Stimulated activated CD4-positive, alpha-beta T cell treated with anti-CD3 and anti-CD28 coated beads, Interleukin-1b, Interleukin-23, amount 100 ng/mL, for 48 hours (primary cell): ENCODE measurements at places on chromosomes 12 and 14.

GRCh38 chr12:26434299-26435068 lies 239.1 kb downstream of the SSPN start:
- peak; percentile 2 for DNase-seq

DNA sequence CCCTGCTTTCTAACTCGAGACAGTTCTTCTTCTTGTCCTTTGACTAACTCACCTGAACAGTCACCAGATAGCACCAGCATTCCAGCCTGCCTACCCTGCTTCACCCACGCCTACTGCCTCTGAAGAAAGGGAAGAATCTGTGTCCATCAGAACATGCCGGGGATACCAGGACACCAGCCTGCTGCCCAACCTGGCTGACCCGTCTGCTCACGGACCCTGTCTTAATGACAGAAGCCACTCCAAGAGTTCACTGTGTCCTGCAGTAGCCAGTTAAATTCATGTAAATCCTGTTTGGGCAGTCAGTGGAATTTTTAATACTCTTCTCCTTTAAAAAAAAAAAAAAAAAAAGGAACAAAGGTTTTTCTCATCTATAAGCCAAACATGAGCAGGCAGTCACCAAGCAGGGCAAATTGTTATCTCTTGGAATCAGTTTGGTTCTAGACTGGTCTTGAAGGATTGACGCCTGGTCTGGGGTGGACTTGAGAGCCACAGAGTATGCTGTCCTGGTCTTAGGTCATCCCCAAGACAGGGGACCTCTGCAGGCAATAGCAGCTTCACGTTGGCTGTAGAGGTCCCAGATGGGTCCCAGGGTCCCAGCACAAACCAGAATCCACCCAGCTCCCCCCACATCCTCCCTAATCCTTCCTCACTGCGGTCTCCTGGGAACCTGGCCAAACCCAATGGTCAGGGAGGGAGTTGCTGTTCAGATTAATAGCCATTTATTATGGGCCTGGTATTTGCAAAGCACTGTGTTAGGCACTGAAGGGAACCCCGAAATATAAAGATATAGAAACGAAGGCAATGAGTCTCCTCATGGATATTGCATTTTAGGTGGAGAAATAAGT lies 181.1 kb upstream of the HIF1A start:
- DNase-seq: no peak

GRCh38 chr14:88868558-88869159 lies 44.2 kb downstream of the TTC8 start:
- DNase-seq: no peak

DNA sequence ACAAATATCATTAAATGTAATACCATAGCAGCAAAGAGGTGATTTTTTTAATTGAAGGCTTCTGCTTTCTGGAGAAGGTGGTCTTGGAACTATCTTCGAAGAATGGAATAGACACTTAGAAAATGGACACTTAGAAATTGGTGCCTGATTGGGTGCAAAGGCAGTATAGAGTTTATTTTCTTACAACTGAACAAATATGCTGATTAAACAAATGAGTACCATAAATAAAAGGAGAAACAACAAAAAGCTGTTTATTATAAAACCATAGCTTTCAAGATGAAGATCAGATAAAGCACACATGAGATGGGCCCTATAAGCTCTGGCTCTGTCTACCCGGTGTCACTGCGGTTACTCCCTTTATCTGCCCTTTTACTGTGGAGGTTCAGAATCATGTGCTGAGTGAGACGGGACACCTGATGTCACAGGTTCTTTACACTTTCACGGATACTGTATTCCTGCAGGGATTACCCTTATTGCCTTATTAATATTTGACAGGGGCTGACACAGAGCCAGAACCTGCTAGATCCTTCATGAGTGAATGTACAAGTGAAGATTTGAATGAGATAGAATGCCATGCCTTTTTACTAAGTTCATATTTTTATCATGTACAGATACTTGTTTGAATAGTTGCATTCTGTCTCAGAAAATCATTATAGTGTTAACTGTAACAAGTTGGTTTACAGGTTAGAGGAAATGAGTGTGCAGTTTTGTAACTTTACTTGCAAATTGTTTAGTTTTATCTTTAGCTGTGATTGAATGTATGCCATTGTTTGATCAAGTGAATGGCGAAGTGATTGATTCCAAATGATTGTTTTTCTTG lies 477.5 kb upstream of the RGS6 start:
- no peak for DNase-seq

- DNase-seq: no peak
Observed at GRCh38 chr14:50813544-50813863, 17.5 kb downstream of the NIN start.

DNA sequence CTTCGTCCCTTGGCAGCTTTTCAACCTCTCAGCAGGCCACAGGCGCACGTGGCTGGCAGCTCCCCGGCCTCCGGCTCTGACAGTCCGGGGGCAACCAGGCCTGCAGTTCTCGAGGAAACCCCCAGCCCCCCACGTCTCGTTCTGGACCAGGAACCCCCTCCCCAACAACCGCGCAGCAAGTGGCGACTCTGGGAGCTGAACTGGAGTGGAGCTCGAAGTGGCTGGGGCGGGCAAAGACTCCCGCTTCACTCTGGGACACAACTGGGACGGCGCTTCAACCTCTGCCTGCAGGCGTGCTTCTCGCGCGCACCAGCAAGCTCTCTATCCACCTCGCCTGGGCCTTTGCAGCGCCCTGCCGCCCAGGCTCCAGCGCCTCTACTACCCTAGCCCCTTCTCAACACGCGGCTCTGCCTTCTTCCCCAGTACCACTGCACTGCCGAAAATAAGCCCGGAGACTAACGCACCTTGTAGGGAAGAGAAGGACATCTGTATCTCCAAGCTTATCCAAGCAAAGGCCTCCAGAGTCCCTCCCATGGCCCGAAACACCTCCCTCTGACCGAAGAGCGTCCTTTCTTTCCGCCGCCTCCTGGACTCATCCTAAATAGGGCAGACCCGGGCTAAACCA lies 2.4 kb upstream of the NKX2-1 start:
- no peak for DNase-seq

DNA sequence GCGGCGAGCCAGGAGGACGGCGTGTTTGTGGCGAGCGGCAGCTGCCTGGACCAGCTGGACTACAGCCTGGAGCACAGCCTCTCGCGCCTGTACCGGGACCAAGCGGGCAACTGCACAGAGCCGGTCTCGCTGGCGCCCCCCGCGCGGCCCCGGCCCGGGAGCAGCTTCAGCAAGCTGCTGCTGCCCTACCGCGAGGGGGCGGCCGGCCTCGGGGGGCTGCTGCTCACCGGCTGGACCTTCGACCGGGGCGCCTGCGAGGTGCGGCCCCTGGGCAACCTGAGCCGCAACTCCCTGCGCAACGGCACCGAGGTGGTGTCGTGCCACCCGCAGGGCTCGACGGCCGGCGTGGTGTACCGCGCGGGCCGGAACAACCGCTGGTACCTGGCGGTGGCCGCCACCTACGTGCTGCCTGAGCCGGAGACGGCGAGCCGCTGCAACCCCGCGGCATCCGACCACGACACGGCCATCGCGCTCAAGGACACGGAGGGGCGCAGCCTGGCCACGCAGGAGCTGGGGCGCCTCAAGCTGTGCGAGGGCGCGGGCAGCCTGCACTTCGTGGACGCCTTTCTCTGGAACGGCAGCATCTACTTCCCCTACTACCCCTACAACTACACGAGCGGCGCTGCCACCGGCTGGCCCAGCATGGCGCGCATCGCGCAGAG lies 873 bp downstream of the PLXNC1 start:
- DNase-seq: peak; percentile 32

- no peak for DNase-seq
Observed at GRCh38 chr14:99718031-99718810, 34.1 kb downstream of the CYP46A1 start.

DNA sequence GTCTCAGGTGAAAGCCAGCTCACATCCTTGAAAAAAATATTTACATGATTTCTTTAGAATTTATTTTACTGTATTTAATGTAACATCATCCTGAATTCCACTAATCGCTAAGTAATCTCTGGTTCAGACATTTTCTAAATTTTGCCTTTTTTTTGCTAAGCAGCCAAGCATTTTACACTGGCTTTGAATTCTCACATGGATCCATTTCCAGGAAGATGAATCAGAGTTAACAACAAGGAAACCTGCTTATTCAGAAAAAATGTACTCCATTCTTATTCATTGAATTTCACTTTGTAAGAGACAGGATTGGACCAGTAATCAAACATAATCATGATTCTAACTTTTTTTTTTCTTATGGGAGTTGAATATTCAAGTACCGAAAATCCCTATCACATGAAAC lies 1785.1 kb upstream of the FLRT2 start:
- no peak for DNase-seq

GRCh38 chr12:14408208-14408607 lies 42.7 kb downstream of the ATF7IP start:
- DNase-seq: no peak

GRCh38 chr12:127230843-127231260 lies 1036.1 kb upstream of the TMEM132C start:
- peak; percentile 3 for DNase-seq

DNA sequence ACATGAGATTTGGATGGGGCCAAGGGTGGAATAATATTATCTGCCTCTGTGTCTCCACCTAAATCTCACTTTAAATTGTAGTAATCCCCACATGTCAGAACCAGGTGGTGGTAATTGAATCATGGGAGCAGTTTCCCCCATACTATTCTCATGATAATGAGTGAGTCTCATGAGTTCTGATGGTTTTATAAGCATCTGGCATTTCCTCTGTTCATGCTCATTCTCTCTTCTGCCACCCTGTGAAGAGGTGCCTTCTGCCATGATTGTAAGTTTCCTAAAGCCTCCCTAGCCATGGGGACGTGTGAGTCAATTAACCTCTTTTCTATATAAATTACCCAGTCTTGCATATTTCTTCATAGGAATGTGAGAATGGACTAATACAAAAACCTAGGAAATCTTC lies 29.9 kb downstream of the TSPAN19 start:
- DNase-seq: no peak

DNA sequence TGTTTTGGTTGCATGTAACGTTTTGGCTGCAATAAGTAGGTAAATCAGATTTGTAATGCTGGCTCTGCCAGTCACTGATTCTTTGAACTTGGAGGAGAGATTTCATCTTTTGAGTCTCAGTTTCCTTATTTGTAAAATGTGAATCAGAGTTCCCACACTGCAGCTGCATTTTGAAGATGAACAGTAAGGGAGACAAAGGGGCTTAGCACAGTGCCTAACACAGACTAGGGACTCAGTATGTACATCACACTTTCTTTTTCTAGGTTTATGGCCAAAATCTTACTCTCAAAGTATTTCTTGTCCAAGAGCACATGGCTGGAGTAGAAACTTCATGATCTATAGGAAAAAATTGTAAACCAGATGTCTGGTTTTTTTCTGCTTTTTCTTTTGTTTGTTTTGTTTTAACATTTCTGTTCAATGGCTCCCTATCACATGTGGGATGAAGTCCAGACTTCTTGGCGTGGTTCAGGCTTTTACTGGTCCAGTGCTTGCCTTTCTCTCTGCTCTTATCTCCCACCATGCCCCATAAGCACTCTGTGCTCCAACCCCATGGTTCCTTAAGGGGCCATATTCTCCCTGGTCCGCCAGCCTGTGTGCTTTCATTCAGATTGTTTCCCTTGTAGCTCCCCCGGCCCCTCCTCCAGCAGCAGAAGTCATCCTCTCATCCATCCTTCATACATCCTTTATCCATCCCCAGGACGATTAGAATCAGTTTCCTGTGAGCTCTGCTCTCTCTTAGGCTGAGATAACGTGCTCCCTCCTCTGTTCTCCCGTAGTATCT lies 58.0 kb downstream of the SYNE2 start:
- DNase-seq: no peak

DNA sequence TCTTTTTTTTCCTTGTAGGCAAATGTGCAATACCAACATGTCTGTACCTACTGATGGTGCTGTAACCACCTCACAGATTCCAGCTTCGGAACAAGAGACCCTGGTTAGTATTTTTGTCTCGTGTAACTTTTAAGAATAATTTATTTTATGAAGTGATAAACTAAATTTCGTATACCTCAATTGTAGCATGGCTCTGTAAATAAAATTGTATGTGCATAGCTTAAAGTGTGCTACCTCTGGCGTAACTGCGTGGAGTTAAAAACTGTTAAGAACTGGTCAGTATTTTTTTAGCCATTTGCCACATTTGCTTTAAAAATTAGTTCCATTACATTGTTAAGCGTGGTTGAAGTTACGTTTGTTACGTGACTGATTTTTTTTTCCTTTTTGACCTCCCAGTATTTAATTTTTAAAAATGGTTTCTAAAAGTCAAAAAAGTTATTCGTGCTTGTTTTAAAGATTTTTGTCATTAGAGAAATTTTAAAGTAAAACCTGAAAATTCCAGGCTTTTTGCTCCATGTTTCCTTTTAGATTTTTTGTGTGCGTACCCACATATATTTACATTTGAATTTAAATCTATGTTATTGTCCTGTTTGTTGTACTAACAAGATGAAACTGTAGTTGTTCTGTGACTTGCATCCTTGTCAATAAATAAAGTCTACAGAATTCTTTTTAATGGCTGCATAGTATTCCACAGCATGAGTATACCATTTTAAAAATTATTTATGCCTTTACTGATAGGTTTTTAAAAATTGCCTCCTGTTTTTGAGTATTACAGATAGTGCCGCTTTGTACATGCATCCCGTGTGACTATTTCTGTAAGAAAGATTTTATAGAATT lies 1.4 kb downstream of the MDM2 start:
- no peak for DNase-seq

- DNase-seq: peak; percentile 43
Observed at GRCh38 chr12:75641031-75641780, 129.8 kb upstream of the KRR1 start.

DNA sequence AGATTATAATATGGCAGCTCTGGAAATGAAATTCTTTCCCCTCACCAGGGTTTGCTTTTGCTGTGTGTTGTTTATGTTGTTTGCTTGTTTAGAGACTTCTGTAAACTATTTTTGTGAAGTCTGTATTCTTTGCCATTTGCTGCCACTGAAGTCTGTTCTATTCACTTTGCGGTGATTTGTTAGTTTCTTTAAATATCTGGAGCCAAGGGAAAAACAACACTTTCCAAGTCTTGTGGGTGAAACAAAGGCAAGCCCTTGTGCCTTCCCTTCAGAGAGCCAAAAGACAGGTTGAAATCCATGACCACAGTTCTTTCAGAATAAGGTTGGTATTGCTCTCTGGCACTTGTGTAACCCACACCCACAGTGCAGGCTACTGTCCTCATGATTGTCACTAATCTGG lies 59.5 kb upstream of the RNU6-7 start:
- no peak for DNase-seq
